ENCODE measurements at places on chromosomes 12 and 14.

DNA sequence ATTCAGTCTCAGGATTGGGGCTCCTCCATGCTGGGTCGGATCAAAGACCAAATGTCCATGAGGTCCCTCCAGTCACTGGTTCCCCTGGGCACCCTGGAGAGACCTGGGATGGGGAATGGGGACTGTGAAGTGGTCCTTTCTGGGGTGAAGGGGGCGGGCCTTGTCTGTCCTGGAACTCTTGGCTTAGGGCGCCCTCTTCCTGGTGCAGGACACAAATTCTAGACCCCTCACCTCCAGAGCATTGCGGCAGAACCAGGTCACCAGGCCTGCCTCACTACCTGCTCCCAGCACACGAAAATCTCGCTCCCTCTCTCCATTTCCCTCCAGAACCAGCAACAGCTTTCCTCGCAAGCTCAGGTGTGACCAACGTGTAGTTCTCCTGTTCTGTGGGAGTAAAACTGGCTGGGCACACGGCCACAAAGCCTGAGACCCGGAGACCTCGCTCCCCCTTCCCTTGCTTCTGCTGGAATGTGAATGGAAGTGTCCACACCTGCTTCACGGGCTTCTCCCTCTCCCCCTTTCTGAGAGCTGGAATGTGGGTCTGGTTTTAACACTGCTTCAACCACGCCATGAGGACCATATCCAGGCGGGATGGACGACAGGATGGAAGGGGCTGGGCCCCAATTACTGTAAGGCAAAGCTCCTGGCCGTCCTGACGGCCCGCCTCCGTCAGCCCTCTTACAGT is 112.7 kb downstream of the SCARB1 start:
- DNase-seq: no peak

DNA sequence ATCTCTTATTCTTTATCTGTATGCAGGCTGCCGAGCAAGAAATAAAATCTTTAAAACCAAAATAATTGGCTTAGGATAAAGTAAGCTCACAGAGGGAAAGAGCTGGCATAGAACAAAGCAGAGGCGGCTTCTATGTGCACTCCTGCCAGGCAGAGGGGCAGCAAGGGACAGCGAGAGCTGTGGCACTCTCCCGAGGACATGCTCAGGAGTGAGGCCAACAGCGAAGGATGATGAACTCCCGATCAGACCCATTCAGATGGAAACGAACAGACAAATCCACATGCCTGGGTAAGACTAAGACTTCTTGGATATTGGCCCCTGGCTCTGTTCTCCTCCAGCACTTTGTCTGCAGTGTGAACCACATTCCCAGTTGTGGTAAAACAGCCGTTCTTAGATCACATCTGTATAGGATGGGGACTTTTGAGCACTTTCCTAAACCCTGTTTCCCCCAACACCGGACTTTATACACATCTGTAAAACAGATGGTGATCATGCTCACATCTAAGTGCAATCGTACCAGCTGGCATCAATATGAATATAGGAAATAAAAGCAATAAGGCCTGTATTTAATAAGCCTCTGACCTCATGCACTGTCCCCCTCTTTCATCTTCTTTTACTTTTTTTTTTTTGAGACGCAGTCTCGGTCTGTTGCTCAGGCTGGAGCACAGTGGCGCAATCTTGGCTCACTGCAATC is 134.1 kb downstream of the PPM1H start:
- DNase-seq: no peak

- DNase-seq: no peak
Observed at GRCh38 chr12:1083889-1084262, 92.9 kb downstream of the ERC1 start.

DNA sequence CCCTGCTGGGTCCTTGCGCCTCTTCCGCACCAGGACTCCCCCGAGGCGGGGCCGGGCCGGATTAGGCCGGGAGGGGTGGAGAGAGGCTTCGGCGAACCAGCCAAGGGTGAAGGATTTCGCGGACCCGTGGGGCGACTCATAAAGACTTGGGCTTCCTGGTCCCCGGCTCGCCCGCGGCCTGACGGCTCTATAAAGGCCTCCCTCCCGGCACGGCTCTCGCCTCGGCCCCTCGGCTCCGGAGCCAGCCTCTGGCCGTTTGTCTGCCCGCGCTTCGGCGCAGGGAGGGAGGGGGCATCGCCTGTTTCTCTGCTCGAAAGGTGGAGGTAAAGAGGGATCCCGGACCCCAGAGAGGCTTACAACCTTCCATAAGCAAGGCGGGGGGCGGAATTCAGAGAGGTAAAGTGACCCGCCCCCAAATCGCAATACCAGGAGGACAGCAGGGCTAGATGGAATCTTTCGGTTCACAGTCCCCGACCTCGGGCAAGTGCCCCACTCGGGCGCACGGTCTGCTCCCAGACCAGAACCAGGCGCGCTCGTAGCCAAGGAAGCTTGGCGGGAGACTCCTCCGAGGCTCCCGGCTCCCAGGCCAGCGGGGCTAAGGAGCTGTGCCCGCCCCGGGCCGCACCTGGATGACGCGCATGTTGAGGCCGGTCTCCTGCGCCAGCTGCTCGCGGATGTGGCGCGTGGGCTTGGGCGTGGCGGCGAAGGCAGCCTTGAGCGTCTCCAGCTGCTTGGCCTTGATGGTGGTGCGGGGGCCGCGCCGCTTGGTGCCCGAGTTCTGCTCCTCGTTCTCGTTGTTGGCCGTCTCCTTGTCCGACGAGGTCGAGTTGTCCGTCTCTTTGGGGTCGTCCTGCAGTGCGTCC is 3.9 kb downstream of the LHX5 start:
- no peak for DNase-seq
